ENCODE measurements at places on chromosomes 16 and 17.

DNA sequence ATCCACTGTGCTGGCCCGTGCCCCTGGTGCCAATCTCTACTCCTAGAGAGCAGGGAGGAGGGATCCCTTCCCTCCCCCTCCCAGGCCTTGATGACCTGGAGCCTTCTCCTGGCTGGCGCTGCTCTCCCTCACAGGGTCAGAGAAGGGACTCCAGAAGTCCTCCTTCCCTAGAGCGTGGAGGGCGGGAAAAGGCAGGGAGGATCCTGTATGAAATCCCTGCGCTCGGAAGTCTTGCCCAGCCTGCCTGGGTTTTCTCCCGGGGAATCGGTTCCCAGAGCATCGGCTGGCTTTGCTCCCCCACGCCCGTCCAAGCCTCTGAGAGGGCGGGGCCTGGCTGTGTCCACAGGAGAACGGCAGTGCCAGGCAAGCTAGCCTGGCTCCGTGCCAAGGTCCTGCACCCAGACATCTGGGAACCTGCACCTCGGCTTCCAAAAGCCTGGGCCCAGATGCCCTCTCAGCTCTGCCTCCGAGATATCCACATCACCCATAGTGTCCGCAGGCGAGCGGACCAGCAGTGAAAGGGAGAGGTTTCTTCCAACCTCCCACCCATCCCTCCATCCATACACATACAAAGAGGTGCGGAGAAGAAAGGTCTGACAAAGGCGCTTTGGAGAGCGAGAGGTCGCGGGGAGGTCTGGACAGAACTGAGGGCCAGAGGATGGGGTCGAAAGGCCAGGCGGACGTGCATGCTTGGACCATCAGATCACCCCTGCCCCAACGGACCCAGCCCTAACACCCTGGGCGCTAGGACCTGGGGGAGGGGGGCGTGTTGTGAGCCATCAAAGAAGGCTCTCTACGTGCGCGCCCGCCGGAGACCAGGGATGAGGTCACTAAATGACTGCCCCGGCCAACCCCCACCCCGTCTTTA lies 1.1 kb downstream of the MPP2 start:
- ATAC-seq = peak; percentile 48

GRCh38 chr17:47286198-47286914 lies 32.7 kb downstream of the ITGB3 start:
- ATAC-seq = peak; percentile 83

DNA sequence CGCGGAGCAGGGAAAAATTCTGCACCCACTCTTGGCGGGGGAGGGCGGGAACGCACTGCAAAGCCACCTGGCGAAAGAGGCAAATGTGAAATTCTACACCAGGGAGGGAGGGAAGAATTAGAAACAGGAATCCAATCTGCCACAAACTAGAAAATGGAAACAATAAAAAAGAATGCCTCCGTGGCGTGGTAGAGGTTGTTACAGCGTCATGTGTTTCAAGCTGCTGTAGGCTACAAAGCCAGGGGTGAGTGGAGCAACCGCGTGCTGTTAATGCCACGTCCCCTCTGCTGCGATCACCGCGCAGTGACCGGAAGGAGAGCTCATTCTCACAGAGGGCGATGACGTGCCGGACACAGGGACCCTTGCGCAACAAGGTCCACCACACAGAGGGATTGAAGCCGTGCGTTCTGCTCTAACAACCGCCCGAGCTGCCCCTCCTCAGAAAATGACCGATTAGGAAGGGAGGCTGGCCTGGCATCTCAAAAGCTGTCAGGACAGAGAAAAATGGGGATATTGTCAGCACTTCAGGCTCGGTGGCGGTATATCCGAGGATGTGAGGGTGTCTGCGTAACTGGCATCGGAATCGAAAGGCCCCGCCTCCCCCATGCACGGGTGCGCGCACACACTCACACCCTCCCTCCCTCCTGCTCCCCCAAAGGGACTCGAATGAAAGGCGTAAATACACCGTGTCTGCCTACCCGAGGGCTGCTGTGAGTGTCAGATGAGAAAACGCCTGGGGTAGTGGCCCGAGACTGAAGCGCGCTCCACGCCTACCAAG lies 70.8 kb upstream of the TNRC6C start:
- ATAC-seq = peak; percentile 89

GRCh38 chr17:2749784-2750181 lies 331 bp upstream of the CCDC92B start:
- ATAC-seq = peak; percentile 99

- no peak for ATAC-seq
Observed at GRCh38 chr17:34582185-34582900, 3.0 kb downstream of the TMEM132E start.

GRCh38 chr16:69523566-69524305 lies 42.0 kb upstream of the NFAT5 start:
- ATAC-seq = no peak

- ATAC-seq = no peak
Observed at GRCh38 chr16:57534337-57534880, 2.0 kb downstream of the CCDC102A start.

DNA sequence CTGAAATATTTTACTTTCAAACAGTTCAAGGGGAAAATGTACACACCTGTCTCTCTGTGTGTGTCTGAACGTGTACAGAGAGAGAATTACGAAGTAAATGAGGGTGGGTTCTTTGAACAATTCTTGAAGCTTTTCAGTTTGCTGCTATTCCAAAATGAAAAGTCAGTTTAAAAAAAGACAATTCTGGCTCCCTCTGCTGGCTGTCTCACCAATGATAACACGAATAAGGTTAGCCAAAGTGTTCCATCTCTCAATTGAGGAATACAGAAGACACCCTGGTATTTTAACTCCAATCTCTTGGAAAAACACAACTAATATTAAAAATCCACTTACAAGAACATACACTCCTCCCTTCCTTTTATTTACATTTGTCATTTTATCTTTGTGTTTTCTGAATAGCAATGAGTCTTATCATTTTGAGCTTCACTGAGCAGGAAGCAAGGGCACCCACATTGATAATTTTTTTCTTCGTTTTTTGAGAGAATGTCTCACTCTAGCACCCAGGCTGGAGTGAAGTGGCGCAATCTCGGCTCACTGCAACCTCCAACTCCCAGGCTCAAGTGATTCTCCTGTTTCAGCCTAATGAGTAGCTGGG lies 20.5 kb downstream of the EFTUD2 start:
- ATAC-seq = no peak

DNA sequence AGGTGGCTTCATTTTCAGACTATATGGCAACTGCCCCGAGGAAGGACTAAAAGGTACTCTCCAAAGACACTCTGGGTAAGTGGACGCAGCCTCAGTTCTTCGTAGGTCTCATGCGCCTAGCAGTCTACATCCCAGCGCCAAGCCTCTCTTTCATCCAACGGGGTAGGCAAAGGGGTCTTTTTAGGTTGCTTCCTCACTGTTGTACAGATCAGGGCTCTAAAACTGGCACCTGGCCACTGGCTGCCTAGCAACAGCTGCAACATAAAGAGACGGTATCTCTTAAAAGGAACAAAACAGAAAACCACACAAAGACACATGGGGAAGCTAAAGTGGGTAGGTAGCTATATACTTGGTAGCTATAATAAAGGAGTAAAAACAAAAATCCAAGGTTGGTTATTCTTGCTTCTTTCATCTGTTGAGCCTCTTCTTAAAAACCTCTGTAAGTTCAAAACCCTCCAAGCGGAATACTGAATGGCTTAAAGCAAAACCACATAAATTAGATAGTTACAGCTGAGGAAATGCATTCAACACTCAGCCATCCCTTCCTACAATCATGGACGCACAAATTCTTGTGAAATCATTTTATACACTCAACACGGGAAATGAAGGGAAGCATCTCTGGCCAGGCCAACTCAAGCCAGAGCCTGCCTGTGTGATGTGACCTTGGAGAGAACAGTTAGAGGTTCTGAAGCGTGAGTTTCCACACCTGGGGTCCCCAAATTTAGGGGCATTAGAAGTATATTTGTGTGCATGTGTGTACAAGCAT lies 22.7 kb downstream of the CYTH1 start:
- ATAC-seq = peak; percentile 70

DNA sequence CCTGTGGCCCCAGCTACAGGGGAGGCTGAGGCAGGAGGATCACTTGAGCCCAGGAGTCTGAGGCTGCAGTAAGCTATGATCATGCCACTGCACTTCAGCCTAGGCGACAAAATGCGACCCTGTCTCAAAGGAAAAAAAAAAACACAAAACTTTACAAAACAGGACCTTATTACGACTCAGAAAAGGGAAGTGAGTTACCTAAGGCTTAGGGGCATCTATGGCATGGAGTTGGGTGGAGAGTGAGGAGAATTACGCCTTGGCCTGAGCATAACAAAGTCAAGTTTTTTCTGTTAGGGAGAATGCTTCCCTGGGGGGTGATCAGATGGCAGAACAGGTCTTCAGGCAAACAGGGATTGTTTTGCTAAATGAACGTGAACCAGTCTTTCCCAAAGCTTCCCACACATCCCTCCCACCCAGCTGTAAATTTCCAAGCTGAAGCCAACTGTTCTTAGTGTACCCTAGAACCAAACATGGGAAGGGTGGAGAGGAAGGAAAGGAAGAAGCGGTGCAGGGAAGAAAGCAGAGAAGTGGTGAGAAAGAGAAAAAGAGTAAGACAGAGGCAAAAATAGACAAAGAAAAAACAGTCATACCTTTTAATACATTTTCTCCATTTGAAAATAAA lies 24.6 kb upstream of the TNRC6C start:
- no peak for ATAC-seq

DNA sequence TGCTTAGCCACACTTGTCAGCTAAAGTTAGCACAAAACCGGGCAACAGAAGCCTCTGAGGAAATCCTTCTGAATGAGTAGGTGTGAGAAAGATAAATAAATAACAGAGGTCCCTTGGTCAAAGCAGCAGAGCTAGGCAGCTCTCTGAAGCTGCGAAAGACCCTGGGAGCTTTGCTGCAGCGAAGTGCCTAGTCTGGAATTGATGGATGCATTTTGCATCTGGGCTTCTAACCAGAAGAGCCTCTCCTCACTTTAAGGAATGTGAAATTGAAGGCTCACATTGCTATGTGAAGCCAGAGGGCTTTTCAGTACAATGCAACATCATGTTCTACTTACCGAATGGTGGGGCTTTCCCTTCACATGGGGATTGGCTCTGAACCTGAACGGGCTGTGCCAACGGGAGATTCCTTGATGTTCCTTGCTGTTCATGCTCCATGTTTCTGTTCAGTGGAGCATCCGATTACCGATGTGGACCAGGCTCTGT lies 274.6 kb downstream of the HS3ST3B1 start:
- no peak for ATAC-seq

DNA sequence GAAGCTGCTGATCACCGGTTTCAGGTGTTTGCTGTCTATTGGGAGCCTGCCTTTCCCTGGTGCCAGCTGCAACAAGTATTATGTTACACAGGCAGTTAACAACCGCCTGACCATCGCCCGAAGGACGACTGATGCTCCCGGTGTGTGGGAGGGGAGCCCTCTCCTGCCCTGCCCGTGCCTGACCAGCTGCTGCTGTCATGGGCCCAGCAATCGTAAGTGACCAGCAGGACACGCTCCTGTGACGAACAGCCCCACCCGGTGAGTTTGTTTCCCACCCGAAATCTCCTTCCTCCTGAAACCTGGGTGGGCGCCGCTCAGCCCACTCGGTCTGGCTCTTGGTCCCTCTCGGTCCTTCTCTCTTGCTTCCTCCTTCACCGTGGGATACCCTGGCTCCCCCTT lies 17.9 kb upstream of the UBE2I start:
- no peak for ATAC-seq

DNA sequence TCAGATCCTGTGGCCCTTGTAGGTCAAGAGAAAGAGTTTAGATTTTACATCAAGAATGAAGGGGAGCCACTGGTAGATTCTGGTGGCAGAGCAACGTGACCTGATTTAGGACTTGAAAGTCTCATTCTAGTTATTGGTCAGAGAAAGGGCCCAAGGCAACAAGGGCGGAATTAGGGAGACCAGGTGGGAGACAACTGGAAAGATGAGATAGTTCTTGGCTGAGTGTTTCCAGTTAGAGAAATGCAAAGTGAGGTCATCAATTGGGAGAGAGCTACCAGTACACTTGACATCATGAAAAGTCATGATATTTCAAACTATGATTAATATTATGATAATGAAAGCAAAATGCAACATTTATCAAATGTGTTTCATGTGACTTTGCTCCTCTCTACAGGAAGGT lies 147.2 kb upstream of the FAM20A start:
- no peak for ATAC-seq

DNA sequence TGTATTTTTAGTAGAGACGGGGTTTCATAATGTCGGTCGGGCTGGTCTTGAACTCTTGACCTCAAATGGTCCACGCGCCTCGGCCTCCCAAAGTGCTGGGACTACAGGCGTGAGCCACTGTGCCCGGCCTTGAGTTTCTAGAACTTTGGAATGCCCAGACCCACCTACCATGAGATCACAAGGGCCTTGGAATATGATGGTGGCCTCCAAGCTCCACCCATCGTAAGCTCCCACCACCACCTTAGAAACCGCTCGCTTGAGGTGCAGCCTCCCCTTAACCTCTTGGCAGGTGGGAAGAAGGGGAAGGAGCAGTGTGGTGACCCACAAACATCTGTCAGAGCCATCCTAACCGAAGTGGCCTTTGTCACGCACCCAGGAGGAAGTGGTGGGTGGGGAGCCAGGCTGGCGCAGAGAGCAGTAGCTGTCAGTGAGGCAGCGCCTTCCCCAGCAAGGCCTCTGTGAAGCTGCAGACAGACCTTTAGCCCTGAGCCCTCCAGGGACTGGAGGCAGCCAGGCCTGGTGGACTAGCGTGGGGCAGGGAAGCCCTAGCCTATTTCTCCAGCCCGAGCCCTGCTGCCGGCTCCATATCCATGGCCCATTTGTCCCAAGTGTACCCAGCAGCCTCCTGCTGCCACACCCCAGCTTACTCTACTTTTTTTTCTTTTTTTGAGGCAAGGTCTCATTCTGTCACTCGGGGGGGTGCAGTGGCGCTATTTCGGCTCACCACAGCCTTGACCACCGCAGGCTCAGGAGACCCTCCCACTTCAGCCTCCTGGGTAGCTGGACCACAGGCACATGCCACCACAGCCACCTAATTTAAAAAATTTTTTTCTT lies 13.1 kb upstream of the SEPHS2 start:
- peak; percentile 98 for ATAC-seq

GRCh38 chr16:20799599-20799998 lies 6.7 kb downstream of the ERI2 start:
- peak; percentile 29 for ATAC-seq

DNA sequence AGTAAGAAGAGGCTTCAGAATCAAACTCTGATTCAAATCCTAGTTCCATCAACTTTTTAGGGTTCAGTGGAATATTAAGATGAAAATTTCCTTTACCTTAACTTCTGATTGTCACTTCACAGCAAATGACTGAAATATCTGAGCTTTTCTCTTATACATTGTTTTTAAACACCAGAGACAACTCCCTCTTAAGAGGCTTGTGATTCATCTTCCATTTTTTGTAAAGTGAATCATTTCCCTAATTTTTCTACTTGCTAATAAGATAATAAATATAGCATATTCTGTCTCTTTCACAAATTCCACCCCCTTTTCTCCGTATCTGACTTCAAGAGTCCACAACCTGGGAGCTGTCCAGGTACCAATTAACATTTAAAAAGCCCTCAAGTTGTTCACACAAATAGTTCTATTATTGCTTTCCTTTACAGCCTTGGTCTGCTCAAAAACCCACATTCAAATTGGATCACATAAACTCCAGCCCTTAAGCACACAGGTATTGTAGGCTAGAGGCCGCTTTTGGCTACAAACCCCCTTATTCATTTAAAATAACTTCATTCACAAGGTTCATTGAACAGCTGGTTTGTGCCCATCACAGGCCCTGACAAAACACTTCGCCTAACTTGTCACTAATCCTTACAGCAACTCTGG lies 14.1 kb upstream of the UTP6 start:
- ATAC-seq = no peak
